NCI-H748 treated with DMSO at 0.1 percent for 48 hours (cell line): ENCODE measurements at places on chromosomes 5 and 9.

DNA sequence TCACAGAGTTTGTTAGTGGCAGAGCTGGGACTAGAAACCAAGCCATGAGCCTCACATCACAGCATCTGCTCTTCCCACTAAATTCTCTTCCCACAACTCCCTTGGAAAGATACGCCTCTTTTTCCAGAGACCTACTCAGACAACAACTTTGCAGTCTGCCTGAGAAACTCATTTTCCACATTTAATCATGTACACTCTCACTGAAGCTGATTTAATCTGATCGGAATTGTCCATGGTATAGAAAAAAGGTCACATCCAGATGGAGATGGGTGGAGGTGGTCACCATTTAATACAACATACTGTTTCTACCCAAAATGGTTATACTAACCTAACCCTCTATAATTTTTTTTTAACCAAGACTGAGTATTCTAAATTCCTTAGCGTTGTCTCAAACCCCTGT is 366.2 kb downstream of the ENC1 start:
- DNase-seq: no peak

DNA sequence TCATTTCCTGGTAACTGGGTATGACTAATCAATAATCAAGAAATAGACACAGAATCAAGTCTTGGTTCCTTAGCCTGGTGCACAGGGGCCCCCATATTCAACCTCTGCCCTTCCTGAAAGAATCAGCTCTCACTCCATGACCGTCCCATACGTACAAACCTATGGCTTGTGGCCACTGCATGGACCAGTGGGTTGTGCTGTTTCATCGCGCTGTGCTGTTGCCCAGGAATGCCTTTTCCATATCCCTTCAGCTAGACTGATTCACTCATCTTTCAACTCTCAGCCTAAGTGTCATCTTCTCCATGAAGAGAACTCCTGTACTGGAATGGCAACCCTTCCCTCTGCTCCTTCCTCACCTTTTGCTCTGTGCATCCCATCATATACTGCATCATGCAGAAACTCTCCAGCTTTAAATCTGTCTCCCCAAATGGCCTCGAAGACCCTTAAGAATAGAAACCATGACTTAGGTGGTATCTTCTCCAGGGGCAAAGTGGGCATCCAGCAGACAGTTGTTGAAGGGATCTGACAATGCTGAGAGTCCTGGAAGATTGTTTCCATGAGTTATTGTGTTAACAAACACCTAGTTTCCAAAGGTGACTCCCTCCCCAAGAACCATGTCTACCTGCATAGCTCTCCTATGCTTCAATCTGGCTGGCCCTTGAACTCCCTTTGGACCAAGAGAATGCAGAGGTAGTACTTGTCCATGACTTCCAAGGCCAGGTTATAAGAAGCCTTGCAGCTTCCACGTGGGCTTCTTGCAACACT is 180.8 kb downstream of the ACTL7B start:
- DNase-seq: no peak

GRCh38 chr5:141783005-141783946 is 94.9 kb downstream of the PCDH1 start:
- peak; percentile 27 for DNase-seq

GRCh38 chr5:32419791-32420190 is 24.7 kb downstream of the ZFR start:
- DNase-seq: no peak

- DNase-seq: no peak
Observed at GRCh38 chr5:139795074-139796001, at the start of gene PSD2. TSS of gene PSD2 (plus strand) at chr5:139795808. CDS start at chr5:139809441, 13,633 bp downstream.

DNA sequence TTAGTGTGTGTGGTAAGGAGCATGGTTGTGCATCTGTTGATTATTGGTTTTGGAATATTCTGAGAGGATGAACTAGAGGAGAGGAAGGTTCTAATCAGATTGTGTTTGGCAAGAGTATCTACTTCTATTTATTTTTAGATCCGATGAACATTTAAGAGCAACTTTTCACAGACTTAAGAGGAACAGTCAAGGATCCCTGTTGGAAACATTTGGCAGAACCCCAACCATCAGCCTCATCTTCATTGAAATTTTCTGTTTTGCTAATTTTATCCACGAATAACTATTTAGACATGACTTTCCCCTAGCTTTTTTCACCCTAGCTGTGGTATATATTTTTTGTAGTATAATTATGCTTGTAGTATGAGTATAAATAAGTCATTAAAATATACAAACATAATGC is 868.5 kb downstream of the MAT2B start:
- no peak for DNase-seq

DNA sequence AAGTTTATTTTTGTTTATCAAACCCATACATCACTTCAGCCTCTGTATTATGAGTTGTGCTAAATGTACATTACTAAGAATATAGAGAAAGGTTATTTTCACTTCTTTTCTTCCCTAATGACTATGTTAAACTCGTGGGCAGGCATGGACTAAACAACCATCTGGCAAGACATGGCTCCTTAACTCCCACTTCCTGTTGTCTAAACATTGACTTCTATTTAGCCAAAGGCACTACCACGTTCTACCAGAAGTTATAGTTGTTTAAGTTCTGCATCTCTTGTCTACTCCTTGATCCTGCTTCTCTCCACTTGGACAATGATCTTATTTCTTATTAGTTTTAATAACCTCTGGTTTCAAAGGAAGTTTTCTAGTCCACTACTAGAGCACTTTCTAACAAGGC is 136.1 kb downstream of the MACIR start:
- no peak for DNase-seq

DNA sequence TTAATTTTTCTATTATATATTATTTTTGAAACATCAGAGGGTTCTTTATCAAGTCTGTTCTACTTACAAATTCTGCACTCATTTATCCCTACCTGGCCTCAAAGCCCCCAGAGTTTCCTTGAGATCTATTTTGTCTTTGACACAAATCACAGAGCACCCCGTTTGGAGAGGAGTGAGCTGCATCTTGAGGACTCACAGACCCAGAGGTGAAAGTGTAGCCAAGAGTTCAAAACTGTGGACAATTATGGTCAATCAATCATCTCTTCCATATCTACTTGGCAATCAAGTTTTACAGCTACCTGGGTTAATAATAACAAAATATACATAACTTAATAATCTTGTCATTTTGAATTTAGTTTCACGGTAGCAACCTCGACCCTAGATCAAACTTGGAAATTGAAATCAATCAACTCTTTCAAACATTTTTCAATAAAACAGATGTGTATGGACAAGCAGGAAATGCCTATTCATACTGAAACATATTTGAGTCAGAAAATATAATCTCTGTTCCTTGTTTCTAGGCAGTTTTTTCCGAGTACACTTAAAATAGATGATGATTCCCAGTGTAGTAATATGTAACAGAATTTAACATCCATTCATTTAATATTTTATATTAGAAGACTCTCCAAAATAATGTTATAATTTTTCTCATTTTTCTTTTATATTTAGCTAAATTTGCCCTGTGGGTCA is 13.7 kb upstream of the SYK start:
- DNase-seq: no peak

DNA sequence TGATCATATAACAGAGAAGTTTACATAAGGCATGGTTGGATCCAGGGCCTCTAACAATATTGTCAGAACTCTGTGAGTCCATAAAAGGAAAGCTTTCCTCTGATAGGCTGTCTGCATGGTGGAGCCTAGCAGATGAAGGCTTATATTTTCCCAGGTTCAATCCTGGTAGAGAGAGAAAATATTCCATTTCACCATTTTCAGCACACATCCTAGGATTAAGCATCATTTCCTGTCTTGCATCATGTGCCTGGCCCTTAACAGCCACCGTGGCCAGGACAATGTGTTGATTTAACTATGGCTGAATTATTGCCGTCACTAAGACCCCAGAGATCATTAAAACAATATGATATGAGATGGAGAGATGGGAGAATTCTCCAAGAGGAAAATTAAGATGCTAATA is 90.9 kb upstream of the GRIA1 start:
- DNase-seq: no peak

- no peak for DNase-seq
Observed at GRCh38 chr9:27429436-27429835, 94.7 kb upstream of the IFNK start.

GRCh38 chr5:157267025-157267424 is 1.1 kb downstream of the CYFIP2 start:
- no peak for DNase-seq

DNA sequence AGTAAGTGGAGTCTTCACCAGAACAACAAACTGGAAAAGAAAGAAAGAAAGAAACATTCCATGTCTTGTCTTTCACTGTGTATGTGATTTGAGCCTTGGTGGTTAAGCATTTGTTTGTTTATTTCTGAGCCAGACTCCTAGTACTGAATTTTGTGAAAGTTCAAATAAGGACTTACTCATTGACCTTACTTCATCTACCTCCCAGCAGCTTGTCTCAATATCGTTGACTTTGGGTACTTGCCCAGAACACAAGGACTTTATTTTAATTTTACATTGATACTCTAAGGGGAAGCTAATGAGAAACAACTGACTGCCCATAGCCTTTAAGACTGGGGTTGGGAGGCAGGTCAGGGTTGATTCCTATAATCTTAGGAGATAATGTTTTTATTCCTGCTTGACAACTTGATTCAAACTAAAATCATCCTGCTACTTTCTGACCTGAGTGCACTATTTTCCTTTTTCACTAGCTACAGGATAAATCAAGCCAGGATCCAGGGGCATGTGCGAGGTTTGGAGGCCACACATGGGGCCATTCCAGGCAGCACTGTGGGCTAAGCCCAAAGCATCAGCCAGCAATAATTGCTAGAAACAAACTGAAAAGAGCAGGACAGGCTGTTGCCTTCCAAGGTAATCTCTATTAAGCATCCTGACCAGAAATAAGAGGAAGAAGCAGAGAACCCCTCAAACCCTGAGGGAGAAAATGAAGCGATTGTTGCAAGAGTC is 138.9 kb upstream of the RUSC2 start:
- no peak for DNase-seq

DNA sequence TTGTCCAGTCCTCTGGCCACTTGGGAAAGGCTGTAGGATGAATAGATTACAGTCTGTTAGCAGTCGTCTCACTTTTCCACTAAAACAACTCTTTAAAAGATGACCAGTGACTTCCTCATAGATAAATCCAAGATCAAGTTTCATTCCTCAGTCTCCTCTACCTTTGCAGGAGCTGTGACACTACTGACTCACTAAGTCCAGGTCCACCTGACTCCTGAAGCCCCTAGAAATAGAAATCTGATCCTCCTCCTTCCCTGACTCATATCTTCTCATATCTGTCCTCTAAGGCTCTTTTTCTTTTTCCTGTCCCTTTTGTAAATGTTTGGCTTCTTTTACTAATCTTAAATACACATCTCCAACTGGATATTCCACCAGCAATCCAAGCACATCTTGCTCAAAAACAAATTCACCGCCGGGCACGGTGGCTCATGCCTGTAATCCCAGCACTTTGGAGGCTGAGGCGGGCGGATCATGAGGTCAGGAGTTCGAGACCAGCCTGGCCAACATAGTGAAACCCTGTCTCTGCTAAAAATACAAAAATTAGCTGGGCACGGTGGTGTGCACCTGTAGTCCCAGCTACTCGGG is 2.6 kb downstream of the CCDC125 start:
- no peak for DNase-seq

GRCh38 chr5:112434641-112435040 is 15.6 kb upstream of the EPB41L4A start:
- DNase-seq: no peak

DNA sequence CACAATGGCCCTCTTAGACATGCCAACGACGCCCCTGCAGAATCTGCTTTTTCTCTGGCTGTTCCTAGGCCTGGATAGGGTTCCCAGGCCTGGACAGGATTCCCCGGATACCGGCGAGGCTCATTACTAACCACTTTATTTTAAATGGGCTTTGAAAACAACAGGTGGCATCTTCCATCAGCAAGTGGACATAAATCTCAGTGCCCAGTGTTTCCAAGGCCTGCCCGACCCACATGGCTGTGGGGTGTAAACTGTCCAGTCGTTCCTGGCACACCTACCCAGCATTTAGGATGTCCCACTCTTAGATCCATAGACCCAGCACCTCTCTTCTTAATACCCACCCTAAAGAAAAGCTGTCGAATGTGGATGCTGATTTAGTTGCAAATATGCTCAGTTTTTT is 896 bp downstream of the CMBL start:
- peak; percentile 75 for DNase-seq

DNA sequence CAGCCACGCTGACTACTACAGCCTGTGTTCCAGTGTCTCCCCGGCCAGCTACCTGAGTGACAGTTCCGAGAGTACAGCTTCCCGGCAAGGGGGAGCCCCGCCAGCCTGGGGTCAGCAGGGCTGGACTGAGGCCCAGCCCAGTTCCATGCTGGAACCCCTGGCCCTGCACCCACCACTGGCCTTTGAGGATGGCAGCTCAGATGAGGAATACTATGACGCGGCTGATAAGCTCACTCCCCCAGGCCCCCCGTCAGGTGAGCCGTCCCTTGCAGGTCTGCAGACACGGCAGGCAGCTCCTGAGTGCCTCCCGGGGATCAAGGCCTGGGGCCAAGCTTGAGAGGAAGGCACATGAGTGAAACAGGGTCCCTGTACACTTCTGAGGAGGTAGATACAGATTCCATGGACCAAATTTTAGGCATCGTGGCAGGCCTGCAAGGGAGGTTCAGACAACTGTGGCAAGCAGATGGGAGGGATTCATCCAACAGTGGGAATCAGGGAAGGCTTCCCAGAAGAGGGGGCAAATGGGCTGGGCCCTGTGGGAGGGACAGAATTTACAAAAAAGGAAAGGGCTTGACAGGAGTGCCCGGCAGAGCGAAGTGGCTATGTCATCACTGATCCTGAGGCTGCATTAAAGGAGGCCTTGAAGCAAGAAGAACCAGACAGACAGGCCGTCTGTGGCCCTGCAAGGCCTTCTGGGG is 12.8 kb upstream of the TRMT10B start:
- no peak for DNase-seq

- DNase-seq: no peak
Observed at GRCh38 chr5:141512911-141513626, 24.2 kb downstream of the PCDHGC5 start.

DNA sequence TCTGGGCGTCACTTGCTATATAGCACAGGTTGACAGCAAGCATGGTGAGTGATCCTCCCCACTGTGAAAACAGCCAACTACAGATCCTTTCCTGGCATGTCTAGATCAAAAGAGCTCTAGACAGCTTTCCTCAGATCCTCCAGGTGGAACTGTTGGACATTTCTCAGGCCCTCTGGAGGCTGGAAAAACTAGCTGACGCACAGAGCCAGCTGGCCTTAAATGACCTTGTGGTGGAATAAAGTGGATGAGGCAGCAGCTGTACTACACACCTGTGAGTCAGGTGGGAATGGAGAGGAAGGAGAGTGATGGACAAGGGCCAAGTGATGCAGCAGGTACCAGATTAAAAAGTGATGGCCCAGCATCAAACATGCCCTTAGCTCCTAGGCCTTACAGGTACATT is 172.7 kb downstream of the TRIM32 start:
- DNase-seq: no peak

DNA sequence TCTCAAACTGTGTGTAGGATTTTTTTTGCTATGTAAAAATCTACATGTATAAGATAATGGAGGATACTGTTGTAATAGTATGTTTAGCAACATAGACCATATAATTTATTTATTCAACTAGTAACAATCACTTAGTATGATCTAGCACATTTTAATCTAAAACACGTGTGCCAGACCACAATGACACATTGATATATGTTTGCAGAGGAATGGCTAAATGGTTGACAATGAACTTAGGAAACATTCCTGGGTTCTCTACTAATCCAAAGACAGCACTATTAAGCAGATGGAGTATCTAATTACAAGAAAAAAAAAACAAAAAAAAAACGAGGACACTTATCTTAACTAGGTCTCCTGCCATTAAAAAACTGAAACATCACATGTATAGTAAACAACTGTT is 261.7 kb upstream of the PAPPA start:
- no peak for DNase-seq

- DNase-seq: no peak
Observed at GRCh38 chr5:4977416-4978110, 162.6 kb upstream of the ADAMTS16 start.

- no peak for DNase-seq
Observed at GRCh38 chr9:3137347-3137695, 293.4 kb upstream of the PUM3 start.
